Colonic mucosa (tissue), 4 donors: ENCODE measurements at places on chromosomes 11 and 22. TPM values are rescaled to one million over a fixed set of nuclear protein-coding genes. Genes with fewer than 3 reads are reported as not detected.
A peak's percentile ranks its signal among the peaks of the same experiment; 100 is the strongest.

MRE11 gene
- total RNA-seq, result 17.6 TPM

OSBP2 gene
- total RNA-seq, result 4.3 TPM

GRM5 gene
- not detected for total RNA-seq

ROM1 gene
- total RNA-seq, result 3.6 TPM

BTBD18 gene
- not detected for total RNA-seq

ZDHHC24 gene
- total RNA-seq, result 10.7 TPM

MN1 gene
- total RNA-seq, result 1.5 TPM

WEE1 gene
- 27.8 TPM for total RNA-seq

PRR5 gene
- 45.8 TPM for total RNA-seq

- no peak for DNase-seq
These were observed 77.4 kb upstream of the SPON1 start for GRCh38 chr11:13885083-13885482.

DNA sequence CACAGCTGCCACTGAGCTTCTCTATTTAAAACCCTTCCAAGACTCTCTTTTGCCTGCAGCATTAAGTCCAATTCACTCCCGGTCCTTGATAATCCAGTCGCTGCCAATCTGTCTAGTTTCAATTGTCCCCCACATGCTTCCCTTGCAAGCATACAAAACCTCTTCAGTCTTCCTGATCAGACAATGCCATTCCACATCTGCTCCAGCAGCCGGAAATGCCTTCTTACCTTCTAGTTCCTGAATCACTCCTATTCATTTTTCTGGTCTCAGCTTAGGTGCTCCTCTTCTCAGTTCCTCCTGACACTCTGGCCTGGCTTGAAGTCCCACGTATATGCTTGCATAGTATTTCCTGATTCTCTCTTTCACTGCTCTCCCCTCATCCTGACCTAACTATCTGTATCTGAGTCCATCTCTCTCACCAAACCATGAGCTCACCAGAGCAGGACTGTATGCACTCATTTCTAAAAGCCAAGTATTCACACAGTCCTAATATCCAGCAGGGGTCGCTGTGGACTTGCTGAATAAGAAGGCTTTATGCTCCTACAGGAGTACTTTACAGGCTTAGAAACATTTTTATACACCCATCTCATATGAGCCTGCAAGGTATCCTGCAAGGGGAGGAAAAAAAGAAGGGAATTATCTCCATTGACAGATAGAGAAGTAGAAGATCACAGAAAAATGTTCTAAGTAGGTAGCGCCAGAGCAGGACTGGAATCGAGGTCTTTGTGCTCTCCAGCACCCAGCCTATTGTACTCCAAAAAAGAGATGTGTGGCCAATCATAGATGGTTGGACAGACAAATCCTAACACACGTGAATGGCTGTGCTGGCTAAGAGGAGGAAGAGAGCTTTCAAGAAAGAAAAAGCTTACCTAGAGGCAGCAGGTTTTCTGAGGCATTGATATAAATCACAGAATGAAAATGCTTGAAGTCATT lies 19.2 kb downstream of the XRRA1 start:
- DNase-seq, result peak; percentile 78

DNA sequence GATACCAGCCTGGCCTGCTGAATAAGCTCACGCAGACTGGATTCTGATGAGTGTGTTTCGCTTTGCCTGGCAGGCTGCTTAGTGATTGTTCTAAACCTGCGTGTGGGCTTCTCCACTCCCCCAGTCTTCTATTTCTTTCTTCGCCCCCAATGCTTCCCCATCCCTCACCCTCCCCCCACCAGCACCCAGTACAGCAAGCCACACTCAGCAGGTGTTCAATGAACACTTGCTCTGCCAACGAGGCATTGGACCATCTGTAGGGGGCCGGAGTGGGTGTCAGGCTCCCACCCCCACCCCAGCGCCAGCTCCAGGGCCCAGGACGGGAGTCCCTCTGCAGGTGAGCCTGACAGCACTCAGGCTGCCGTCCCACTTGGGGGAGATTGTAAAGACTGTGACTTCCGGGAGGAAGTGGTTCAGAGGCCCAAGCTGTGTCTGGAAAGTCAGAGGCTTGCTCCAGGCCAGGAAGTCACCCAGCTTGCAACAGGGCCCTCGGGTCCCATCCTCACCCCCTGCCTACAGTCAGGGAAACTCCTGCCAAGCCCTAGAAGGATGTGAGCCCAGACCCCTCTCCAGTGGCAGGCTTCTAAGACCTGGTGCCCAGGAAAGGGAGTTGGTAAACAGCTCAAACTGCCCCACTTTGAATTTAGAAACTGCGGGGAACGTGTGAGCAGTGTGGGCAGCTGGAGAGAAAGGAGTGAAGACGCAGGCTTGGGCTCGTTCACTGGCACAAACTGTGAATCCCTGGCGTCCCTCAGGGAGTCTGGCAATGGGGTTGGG lies 66.3 kb upstream of the PRDM11 start:
- peak; percentile 33 for DNase-seq

- peak; percentile 60 for DNase-seq
These were observed 3.8 kb upstream of the ADORA2A start for GRCh38 chr22:24423519-24424000.

- DNase-seq, result no peak
These were observed 33.2 kb downstream of the HIKESHI start for GRCh38 chr11:86335131-86335767.

DNA sequence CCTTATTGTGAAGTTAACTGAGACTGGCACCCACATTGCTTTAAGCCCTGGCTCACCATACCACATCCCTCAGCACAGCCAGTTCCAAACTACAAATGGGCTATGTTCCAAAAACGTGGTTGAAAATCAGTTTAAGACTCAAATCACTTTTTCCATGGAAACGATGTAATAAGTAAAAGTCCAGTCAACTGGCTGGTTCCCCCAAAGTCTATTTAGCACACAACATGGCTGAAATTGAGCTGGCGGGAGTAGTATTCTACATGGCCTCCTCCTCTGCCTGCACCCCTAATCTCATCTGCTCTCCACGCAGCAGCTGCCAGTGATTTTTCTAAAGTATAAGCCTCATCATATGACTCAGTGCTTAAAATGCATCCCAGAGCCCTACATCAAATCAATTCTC lies 40.9 kb upstream of the BIRC3 start:
- DNase-seq, result no peak

GRCh38 chr22:20080776-20081654 lies 974 bp downstream of the DGCR8 start:
- DNase-seq, result peak; percentile 38

DNA sequence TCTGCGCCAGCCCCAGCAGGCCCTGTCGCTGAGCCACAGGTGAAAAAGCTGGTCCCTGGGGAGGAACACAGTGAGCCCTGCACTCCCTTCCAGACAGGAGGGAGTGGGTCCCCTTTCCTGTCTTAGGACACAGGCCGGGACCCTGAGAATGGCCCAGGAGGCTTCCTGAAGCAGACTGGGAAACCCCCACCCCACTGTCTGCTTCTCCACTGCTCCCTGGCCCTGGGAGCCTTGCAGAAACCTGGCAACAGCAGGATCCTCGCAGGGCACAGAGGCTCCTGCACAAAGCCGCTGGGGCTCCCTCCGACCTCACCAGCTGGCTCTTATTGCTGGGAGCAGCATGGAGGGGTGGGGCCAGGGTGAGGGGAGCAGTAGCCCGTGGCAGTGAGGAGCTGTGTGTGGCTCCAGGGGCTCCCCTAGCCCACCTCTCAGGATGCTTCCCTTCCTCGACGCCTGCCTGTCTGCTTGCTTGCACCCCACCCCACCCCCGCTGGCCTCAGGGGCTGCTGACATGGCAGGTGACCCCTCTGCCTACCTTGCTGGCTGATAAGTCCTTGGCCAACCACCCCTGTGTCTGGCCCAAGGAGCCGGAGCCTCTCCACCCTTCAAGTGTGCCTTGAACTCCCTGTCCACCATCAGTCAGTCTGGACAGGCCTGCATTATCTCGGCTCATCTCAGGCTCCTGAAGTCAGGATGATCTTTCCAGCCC lies 72.1 kb upstream of the KCNQ1OT1 start:
- DNase-seq, result peak; percentile 15

DNA sequence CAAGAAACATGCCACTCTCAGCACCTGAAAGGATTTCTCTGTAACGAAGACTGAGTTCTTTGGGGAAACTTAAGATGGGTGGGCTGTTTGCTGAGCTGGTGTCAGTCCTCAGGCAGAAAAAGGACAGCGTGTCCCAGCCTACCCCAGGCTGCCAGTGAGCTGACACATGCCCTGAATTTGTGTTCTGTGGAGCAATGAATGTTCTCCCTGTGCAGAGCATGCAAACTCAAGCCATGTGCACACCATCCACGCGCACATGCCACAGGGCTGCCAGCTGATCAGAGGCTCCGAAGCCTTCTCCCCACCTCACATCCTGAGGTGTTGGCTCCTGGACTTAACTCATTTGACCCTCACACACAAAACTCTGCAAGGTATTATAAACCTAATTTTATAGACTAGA lies 104.9 kb downstream of the KCNC1 start:
- no peak for DNase-seq

DNA sequence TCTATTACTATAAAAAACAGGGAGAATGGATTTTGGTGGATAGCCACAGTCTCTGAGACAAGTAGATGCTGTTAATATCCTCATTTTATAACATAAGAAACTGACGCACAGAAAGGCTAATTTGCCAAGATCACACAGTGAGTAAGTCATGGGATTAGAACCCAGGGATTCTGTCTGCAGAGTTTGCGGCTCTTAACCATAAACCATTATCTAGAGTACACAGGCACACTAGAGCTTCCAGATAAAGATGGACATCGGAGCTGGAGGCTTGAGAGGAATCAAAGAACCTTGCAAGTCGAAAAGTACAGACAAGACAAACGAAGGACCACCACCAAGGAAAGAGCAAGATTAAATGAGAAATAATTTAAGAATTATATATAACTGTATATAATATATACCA lies 11.3 kb downstream of the LGALS12 start:
- DNase-seq, result no peak

DNA sequence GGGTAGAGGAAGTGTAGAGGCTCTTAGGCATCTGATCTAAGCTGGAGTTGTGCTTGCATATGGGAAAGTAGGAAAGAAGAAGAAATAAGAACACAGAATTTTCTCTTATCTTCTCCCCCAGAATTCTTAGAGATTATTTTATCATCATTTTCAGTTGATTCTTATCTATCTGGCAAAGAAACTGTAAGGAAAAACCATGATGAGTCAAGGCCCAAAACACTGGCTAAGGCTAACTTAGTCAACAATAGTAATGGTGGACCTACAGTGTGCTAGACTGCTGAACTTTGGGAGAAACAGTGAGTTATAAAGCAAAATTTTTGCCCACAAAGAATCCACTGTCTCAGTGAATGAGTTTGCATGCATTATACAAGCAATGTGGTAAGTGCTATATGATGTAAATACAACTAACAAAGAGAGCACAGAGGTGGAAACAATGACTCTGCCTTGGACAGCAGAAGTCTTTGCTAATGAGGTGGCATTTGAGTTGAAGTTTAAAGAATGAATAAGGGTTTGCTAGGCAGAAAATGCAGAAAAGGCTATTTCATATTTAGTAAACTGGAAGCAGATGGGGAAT lies 344.5 kb upstream of the PLET1 start:
- DNase-seq, result no peak

- DNase-seq, result no peak
These were observed 86.6 kb downstream of the PKNOX2 start for GRCh38 chr11:125251214-125251545.

DNA sequence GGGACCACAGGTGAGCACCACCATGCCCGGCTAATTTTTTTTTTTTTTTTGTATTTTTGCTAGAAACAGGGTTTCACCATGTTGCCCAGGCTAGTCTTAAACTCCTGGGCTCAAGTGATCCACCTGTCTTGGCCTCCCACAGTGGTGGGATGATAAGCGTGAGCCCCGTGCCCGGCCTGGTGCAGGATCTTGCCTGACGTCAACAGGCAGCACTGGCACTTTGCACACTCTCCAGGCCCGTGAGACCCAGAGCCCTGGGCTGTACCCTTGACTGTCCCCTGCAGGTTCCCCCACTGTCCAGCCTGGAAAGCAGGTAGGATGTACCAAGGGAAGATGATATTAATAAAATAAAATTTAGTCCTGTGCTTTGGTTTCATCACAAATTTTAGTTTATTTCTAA lies 29.1 kb upstream of the PANX2 start:
- no peak for DNase-seq

DNA sequence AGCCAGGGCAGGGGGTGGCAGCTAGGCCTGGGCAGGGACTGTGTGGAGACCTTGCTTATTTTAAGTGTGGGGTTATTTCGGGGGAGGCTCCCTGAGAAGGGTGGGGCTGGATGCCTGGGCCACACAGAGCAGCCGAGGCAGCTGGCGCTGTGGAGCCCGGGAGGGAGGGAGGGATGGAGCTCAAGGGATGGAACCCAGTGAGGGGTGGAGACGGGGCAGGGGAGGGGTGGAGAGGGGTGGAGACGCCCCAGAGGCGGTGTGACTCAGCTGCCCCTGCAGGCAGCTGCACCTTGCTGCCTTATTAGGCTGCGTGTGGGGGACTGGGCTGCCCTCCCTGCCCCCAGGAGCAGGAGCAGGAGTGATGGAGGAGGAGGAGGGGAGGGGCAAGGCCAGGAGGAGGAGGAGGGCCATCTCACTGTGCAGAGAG lies 9.8 kb upstream of the TSSC4 start:
- no peak for DNase-seq

GRCh38 chr22:43897751-43898261 lies 6.0 kb upstream of the PNPLA5 start:
- DNase-seq, result no peak

- DNase-seq, result no peak
These were observed 427.9 kb downstream of the JRKL start for GRCh38 chr11:96817482-96818399.

- DNase-seq, result no peak
These were observed 31.9 kb upstream of the TP53I11 start for GRCh38 chr11:44982496-44983062.

GRCh38 chr11:113243696-113244095 lies 70.7 kb upstream of the TTC12 start:
- DNase-seq, result no peak

GRCh38 chr11:27468209-27468994 lies 4.2 kb downstream of the LGR4 start:
- no peak for DNase-seq

- DNase-seq, result no peak
These were observed 902.2 kb downstream of the BRD1 start for GRCh38 chr22:48925450-48925849.

- DNase-seq, result no peak
These were observed 163.9 kb upstream of the ZC3H12C start for GRCh38 chr11:109929308-109929707.

DNA sequence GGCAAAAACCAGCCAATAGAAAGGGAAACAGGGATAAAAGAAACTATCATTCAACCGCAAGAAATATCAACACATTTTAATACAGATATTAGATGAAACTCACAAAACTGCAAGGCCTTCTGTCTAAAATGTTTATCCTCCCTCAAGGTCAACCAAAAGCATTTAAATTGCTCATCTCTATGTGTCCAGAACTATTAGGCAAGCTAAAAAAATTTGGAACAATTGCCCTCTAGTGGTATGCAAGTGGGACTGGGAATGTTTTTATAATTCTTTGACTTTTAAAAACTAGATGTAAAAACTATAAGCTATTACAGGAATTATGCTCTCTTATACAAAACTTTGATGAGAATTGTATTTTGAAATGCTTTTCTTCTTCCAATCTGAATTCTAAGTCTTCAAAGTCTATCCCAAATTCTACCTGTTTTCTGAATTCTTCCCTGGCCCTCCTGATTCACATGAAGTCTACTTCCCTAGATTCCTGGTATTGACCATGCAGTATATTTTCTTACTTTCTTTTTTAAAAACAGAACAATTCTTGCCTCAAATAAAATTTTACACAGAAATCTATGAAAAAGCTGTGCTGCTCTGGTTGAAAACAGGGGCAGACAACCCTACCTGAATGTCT lies 4.9 kb downstream of the CWC15 start:
- no peak for DNase-seq
